Fibroblast of gingiva (primary cell): ENCODE measurements at places on chromosomes 5 and 9.
A peak's percentile ranks its signal among the peaks of the same experiment; 100 is the strongest.

- DNase-seq, result peak; percentile 26
Observed at GRCh38 chr5:72487177-72487576, 20.0 kb downstream of the ZNF366 start.

DNA sequence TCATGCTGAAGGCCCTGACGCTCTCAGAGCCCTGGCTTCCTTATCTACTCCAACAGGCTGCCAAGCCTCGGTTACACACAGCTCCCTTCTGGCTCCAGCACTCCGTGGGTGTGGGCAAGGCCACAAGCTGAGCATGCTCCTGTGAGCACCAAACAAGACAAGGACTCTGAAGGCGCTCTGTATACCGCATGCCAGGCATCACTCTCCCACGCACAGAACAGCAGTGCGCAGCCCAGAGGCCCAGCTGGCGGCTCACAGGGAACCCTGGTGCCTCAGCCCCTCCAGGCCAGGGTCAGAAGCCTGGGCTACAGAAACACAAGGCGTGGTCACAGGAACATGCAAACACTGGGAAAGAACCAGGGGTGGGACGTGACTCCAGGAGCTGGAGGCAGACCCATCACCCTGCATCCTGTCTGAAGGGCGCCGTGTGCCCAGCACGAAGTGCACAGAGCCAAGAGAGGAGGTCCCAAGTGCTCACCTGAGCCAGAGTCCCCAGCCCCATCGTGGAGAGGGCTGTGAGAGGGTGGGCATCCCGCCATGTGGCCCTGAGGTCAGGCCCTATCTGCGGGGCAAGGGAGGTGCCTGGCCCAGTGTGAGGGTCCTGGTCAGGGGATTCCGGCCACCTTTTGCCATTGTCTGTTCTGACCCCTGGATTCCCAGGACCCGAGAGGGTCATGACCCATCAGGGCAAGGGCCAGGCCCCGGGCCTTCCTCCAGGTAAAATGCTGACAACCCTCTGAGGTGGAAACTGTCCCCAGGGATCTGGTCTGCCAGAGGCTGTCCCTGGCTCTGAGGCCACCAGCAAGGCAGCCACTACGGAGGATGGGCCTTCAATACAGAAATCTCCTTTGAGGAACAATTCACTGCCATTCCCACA, 54.7 kb downstream of the COL23A1 start:
- DNase-seq, result peak; percentile 14

- no peak for DNase-seq
Observed at GRCh38 chr9:137220317-137221094, 1.5 kb downstream of the RNF208 start.

DNA sequence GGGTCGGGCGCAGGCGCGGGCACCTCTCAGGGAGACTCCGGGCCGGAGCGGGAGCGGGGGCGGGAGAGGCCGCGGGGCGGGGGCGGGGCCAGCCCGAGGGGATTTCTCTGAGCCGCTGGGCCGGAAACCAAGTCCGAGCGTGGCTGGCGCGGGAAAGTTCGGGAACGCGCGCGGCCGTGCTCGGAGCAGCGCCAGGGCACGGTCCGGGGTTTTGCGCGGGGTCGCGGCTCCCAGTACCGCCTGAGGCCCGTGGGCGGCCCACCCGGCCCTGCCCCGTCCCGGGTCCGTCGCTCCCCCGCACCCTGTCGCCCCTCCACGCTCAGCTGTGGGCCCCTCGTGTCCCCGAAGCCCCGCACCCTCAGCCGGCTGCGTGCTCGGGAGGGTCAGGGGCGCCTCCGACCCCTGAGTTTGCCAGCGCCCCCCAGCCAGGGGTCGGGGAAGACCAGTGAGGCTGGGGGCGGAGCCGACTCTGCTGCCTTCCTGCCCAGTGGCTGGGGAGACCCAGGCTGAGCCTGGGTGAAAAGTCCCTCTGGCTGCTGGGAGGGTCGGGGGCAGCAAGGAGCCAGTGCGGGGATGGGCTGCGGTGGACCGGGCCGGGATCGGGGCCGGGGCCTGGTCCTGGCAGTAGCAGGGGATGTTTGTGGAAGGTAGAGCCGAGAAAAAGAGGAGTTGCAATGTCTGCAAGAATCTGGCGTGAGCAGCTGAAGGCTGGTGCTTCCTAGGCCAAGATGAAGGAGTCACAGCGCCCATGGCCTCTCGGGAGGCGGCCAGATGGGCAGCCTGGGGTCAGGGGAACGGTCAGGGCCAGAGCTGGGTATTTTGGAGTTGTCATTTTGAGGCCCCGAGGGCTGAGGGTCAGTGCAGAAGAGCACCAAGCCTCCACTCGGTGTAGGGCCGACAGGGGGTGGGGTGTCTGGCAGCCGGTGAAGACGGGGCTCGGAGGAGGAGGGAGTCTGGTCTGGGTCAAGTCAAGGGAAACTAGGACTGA, 588 bp downstream of the TRAF2 start:
- peak; percentile 22 for DNase-seq

DNA sequence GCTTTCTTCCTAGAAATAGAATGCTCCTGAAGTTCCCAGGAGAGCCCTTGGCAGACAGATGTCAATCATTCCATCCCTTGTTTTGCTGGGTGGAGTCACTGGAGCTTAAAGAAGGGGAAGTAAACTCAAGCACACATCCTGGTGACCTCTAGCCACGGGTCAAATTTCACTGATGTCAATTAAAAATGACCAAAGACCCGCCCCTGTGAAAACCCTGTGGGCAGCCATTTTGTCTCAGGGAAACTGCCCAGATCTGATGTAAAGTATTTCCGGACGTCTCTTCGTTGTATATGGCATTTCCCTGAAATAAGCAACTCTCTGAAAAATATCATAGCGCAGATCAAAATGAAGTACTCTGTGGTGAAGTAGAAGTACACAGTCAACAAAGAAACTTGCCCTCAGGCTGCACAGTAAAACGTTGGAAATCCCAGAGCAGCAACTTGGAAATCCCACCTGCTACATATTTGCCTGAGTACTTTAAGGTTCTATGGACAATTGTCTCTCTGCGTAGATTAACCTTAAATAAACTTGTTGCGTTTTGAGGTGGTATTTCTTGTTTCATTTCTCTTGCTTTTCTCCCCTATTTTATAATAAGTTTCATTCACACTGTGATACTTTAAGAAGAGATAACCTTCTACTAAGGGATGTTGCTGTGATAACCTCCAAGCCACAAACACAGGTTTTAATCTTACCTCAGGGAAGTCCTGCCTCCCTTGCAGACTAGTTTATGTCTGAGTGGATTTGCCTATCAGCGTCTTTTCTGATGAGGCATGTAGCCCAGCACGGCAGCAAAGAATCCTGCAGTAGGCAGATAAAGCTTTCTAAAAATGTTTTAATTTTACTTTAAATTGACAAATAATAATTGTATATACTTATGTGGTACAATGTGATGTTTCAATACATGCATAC, 60.9 kb upstream of the PIP5K1B start:
- DNase-seq, result no peak

- no peak for DNase-seq
Observed at GRCh38 chr5:142703153-142703552, 17.3 kb upstream of the FGF1 start.

DNA sequence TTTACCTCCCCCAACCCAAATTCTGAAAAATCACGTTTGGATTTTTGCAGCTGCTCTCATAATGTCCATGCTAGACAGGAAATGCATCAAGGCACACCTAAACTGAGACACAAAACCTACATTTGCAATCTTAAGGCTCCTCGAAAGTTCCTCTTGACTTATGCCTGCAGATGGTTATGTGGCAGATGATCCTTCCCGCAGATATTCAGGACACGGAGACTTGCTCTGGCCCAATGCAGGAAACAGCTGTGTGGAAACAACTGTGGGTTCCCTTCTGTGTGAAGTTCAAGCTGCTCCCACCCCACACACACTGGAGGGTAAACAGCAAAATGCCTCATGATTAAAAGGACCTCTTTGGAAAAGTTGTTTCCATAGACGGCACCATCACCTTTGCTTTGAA, 253.8 kb downstream of the EBF1 start:
- no peak for DNase-seq

DNA sequence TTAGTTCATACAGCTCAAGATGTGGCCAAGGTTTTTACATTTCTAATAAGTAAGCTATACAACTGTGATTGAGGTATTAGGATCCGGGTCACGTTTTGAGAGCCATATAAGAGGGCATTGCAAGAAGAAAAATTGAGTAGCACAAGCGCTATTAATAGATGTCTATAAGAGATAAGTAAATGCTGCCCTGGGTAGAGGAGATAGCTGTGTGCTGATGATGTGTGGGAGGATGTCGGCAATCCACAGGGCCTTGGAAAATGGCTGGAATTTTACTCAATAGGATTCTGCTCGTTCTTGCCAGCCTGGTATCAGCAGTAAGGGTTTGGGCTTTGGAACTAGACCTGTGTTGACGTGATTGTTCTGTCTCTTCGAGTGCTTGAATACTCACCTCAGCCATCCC, 41.6 kb downstream of the CSF1R start:
- DNase-seq, result no peak

DNA sequence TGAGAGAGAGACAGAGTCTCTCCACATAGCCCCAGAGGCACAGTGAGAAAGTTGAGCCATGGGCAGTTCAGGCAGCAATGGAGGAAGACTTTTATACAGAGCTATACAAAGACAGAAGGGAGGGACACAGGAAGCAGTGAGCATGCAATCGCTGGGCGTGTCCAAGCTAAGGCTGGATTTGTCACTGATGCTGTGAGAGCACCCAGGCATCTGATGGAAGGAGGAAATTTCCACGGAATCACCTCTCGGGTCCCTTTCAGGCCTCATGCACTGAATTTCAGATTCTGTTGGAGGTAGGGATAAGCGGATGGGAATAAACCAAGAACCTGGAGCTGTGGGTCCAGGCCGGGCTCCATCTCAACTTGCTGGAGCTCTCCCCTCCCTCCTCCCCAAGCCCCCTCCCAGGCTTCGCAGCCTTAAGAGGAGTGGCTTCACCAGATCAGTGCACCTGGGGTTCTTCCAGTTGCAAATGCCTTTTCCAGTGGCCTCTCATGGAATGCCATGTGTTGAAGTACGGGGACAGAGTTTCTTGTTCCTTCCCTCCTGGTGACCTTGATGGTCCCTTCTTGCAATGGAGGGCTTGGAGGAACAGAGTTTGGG, 114.8 kb upstream of the ALDH1B1 start:
- no peak for DNase-seq
